ENCODE measurements at places on chromosomes 3 and 15.

DNA sequence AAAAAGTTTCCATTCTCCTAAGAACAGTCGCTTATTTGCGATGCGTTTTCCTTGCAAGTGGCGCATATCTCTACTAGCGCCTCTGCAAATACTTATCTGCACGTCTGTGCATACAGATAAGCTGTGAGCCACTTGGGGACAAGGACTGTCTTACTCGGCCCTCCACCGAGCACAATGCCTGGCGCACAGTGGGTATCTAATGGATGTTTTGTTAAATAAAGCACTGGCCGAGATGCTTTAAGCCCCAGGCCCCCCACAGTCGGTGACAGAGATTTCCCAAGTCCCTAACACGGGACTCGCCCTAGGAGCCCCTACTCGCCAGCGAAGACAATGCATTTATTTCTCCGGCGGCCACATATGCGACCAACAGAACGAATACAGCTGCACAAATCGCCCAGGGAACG is 503 bp downstream of the HLTF start:
- no peak for DNase-seq

GRCh38 chr15:38176691-38177090 is 75.9 kb upstream of the SPRED1 start:
- no peak for DNase-seq

DNA sequence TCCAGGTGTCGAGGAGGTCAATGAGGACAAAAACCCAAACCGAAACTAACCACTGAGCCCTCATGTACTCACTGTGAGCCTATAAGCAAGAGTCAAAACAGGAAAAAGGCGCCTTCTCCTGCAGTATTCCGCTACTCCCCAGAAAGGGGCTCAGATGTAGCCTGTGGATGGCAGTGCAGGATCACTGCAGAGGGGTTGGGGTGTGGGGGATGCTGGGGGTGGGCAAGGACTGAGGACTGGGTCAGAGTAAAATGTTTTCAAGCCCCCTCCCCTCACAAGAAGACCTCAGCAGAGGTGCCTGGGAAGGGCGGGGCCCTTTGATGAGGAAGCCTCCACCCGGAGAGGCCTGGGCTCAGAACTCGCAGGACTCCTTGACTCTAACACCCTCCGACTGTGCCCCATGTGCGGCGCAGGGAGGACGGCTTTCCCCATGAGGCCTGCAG is 170.1 kb downstream of the OSBPL10 start:
- DNase-seq, result no peak

DNA sequence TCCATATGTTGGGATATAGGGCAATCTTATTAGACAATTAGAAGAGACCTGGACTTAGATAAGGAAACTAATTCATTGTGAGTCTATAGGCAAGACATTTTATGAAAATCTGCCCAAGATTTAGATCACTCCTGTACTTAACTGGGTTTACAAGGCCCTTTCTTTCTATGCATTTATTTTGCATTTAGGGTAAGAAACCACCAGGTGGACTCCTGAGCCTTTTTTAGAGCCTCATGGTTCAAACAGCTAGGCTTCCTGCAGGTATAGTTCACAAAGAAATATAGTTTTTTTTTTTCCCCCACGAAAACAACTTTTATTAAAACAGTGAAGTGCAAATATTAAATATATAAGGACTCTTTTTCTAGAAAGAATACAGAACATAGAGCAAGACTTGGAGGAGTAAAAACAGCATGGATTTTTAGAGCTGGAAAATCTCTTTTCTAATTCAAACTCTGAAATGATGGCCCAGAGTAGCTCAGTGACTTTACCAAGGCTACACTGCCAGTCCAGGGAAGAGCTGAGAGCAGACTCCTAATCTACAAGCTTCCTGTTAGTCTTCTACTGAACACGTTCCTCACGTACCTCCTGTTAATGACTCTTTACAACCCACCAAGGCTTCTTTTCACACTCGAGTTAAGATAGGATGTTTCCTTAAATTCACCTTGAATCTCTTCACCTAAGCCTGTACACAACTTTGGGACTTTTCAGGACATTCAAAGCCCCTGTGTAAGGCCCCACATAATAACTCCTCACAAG is 400.9 kb upstream of the ATP11B start:
- no peak for DNase-seq

DNA sequence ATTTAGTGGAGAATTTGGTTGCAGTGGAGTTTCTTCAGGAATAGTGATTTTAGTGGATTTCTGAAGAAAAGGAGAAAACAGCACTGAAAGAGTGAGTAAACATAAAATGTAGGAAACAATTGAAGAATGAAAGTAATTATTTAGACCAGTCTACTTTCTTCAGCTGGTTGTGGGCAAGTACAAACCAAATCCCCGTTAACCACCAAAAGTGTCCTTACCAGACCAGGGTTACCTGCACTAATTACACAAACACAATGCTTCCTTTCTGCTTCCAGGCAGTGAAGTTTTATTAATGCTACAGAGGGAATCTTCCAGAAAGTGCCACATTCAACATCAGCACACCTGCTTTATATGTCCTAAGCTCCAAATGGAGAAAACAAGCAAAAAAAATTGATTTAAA is 248.0 kb upstream of the TBC1D5 start:
- no peak for DNase-seq

DNA sequence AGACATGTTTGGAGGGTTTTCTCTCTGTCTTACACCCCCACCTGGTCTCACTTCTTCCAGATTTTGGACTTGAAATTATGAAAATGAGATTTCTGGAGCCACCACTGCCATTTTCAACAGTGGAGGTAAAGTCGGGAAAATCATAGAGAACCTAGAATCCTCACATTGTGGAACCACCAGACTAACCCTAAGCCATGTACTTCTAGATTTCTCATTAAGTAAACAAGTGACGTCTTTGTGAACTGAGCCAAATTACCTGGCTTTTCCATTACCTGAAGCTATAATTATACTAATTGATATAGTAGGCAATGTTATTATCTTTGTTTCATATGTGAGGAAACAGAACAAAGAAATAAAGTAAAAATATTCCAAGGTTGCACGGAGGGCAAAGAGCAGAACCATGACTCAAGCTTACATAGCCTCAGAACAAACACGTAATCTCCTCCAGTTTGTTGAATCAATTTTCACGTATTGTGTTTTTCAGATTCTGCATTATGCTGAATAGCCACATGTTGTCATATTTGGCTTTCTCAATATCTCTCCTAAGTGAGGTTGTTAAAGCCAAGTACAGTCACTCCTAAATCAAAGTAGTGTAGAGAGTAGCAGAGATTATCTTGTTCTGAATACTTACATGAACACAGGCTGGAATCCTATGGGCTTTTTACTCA is 101.3 kb upstream of the CMC1 start:
- DNase-seq, result no peak

GRCh38 chr3:185149591-185149990 is 3.3 kb downstream of the C3orf70 start:
- DNase-seq, result no peak

GRCh38 chr3:120587332-120587975 is 8.7 kb upstream of the NDUFB4 start:
- DNase-seq, result no peak

DNA sequence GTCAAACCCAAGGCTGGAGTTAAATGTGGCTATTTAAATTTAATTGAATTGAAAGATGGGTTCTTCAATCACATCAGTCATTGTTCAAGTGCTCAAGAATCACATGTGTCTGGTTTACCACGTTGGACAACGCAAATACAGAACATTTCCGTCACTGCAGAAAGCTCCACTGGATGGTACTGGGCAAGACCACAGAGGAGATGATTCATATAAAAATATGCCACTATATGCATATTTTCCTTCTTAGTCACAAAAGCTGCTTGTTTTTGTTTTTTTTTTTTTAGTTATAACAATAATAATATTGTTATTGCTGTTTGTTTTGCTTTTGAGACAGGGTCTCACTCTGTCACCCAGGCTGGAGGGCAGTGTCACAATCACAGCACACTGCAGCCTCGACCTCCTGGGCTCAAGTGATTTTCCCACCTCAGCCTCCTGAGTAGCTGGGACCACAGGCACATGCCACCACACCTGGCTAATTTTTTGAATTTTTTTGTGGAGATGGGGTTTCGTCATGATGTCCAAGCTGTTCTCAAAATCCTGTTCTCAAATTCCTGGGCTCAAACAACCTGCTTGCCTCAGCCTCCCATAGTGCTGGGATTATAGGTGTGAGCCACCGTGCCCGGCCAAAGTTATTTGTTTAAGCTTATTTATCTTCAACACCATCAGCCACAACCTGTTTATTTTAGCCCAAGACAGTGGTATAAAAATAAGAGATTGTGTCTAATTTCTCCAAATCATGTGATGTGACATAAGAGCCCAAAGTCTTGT is 19.4 kb downstream of the RTP3 start:
- DNase-seq, result no peak

- no peak for DNase-seq
These were observed 25.2 kb downstream of the PIGB start for GRCh38 chr15:55344206-55344605.

DNA sequence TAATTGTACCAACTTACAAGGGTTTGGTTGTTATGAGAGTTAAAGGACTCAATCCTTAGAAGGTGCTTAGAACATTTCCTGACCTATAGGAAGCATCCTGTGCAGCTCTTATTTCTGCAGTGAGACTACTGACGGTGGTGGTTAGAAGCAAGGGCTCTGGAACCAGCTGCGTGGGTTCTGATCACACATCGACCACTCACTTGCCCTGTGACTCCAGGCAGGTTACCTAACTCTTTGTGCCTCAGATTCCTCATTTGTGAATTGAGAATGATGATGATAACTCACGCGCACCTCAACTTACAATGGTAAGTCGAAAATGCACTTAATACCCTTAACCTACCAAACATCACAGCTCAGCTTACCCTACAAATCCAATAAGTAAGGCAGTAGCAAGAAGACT is 80.7 kb upstream of the SPATA12 start:
- DNase-seq, result no peak

DNA sequence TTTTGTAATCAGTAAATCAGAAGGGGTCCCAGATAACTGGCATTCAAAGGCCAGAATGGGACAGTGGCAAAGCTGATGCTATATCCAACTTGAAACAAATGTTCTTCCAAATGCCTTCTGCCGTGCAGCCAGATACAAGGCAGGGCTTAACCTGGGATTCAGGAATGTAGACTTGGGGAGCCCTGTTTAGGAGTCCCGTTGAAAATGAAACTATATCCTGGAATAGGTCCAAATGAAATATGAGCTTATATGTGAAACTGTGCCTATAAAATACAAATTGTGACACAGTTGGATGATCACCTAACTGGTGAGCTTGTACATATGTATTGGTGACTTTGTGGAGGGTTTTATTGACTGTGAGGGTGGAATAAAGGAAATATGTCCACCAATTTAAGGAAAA is 28.7 kb downstream of the FRMD4B start:
- no peak for DNase-seq

DNA sequence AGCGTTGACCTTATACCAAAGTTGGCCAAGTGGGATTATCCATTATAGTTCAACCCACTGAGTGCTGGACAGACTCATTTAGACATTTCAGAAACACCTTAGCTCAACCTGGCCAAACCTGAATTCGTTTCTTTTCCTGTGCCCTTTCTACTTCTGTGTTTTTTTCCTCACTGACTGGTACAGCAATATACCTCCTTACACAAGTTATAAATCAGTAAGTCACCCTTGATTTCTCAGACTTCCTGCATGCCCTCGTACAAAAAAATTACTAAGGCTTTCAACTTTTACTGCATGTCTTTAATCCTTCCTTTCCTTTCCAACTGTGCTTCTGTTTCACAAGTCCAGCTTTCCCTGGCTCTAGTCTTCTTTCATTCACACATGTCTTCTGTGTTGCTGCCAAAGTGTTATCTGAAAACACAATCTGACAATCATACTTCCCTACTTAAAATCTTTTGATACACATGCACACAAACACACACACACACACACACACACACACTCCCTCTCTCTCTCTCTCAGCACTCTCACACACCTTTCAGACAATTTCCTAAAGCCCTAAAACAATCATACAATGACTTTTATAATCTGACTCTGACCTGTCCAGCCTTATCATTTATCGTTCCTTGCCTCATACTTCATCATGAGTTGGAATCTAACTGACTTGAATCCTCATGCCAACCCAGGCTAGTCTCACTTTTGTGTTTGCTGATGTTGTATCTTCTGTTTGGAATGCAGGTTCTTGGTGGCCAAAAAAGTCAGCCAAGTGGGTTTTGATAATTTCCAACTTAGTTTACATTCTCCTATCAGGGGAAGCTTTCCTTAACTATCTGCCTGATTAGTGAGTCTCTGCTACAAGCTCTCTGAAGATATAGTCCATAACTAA is 436.4 kb downstream of the NAALADL2 start:
- DNase-seq, result no peak

DNA sequence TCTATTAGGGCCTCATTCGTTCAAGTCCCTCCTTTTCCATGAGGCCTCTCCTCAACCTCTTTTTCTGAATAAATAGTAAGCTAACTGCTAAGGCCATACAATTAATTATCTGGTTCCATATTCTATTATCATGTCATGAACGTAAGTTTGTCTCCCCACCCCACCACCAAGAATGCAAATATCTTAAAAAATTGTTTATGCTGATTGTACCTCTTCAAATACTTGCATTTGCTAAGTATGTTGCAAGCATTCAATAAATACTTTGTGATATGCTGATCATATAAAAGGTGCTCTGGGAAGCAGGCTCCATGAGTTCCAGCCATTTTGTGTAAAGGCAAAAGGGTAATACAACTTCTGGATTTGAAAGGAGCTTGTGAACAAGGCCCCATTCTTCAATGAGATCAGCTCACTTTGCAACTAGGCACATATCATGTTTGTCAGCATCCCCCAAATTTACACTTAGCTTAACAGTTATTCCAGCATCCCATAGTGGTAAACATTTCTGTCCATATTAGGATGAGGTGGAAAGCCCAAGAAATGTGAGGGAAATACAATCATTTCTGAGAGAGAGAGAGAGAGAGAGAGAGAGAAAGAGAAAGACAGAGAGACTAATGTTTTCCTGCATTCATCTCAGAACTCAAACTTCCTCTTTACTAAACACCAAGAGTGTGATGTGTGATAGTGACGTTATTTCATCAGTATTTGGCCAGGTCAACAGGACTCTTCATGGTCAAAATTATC is 33.2 kb downstream of the SLC12A8 start:
- DNase-seq, result no peak

DNA sequence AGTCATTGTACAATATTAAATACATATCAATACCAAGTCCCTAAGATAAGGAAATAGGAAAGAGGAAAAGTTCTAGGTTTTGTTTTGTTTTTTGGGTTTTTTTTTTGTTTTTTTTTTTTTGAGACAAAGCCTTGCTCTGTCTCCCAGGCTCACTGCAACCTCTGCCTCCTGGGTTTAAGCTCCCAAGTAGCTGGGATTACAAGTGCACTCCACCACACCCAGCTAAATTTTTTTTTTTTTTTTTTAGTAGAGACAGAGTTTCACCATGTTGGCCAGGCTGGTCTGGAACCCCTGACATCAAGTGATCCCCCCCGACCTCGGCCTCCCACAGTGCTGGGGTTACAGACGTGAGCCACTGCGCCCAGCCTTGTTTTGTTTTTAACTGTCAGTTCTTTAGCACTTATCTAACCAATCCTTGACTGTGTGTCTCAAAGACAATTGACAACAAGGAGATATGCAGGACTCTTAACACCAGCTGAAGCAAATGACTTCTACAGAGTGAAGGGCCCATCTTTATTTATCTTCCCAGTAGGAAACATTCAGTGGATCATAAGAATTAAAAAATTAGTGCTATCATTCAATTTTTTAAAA is 100.0 kb upstream of the RAP2B start:
- DNase-seq, result no peak
